ENCODE measurements at places on chromosomes 5 and 9.

GRCh38 chr5:151720215-151720614 is 33.5 kb upstream of the SPARC start:
- DNase-seq, result no peak

GRCh38 chr5:123719004-123719403 is 207.0 kb downstream of the CSNK1G3 start:
- DNase-seq, result no peak

DNA sequence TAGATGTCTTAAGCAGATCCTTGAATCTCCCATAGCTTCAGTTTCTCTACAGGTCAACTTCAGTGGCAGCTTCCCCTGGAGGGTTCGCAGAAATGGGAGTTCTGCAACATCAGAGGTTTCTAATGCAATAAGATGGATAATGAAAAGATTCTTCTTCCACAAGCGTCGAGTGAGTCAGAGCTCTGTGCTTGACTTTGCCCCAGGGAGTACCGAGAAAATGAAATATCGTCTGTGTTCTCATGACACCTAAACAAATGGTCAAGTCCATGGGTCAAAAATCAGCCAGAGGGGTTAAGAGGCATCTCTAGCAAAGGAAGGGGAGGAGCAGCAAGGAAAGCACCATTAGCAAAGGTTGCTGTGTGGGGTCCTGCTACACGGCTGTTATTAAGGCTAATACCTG is 3.2 kb upstream of the ADRA1B start:
- DNase-seq, result no peak

DNA sequence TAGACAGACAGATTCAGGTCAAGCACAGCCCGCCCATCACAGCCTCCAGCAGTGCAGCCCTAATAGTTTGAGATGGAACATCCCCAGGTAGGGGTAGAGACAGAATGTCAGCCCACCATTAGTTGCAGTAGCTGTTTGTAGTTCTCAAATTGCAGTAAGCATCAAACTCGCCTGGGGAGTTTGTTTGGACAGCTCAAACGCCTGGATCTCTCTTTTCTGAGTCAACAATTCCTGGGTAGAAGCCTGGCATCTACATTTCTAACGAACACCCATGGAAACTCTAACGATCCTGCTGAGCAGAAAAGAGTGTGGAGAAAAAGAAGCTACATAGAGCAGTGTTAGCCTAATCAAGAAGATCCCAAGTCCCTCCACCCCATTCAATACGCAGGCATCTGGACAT is 59.4 kb downstream of the ADAMTS16 start:
- no peak for DNase-seq

DNA sequence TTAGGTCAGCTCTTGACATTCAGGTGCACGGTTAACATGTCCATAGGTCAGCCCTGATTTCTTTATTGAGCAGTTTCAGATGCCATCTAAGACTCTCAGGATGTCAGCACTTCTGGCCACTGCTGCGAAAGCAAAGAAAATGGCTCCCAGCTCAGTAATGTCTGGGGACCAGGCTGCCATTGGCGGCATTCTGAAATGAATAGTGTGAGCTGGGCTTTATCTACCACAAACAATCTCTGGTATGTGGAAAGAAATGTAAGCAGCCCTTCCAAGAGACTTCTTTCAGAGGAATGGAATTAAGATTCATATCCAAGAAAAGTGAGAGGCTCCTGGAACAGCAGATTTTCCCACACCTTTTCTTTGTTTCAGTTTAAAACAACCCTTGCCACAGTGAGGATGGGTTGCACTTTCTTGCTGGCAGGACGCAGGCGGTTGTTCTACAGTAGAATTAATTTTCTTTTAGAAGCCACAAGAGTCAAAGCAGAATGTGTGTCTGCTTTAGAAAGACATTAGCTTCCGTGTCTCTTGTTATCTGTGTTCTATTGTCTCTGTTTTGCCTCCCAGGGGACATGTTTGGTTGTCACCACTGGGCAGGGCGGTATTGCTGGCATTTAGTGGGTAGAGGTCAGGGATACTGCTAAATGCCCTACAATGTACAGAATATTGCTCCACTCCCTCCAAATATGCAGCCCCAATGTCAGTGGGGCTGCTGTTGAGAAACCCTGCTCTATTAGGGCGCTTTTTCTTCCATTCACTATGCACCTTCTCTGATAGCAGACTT is 149.9 kb upstream of the ANKH start:
- peak; percentile 38 for DNase-seq

GRCh38 chr5:152994033-152994680 is 496.3 kb upstream of the GRIA1 start:
- no peak for DNase-seq

DNA sequence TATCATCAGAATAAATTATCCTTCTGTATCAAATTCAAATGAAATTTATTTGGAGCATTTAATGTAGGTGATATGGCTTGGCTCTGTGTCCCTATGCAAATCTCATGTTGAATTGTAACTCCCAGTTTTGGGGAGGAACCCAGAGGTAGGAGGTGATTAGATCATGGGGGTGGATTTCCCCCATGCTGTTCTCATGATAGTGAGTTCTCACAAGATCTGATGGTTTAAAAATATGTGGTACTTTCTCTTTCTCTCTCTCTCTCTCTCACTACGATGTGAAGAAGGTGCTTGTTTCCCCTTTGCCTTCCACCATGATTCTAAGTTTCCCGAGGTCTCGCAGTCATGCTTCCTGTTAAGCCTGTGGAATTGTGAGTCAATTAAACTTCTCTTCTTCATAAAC is 678.4 kb upstream of the RGMB start:
- no peak for DNase-seq

- DNase-seq, result no peak
These were observed 14.8 kb upstream of the SMARCA2 start for GRCh38 chr9:2000314-2000713.

- no peak for DNase-seq
These were observed 521.9 kb downstream of the BNC2 start for GRCh38 chr9:16348531-16348930.

DNA sequence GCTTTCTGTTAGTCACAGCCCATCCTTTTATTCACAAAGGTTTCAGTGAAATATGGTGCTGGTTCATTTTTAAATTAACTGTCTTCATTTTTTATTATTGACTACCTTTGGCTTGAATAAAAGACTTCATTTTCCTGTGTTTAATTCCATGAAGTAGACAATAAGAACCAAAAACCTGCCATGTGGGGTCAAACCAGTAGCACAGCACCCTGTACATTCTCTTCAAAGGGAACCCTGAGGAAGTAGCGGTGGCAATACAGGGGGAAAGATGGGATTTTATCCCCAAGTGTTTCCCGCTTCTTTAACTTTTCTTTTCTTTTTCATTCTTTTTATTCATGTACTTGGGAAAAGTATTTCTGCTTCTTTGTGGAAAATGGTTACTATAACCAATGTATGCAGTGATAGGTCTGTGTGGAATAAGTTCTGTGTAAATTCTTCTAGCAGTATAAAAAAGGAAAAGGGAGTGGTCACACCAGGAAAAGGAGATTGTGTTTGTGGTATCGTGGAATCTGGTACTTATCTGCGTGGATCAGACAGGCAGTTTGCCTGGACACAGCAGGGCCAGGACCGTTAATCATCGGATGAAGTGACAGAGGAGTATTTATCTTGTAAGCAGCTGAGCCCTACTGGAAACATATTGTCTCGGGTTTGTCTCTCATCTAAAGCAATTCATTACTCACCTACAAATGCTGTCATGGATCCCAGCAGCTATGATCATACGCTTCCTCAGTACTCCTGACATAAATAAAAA is 94.2 kb downstream of the PPIC start:
- no peak for DNase-seq

DNA sequence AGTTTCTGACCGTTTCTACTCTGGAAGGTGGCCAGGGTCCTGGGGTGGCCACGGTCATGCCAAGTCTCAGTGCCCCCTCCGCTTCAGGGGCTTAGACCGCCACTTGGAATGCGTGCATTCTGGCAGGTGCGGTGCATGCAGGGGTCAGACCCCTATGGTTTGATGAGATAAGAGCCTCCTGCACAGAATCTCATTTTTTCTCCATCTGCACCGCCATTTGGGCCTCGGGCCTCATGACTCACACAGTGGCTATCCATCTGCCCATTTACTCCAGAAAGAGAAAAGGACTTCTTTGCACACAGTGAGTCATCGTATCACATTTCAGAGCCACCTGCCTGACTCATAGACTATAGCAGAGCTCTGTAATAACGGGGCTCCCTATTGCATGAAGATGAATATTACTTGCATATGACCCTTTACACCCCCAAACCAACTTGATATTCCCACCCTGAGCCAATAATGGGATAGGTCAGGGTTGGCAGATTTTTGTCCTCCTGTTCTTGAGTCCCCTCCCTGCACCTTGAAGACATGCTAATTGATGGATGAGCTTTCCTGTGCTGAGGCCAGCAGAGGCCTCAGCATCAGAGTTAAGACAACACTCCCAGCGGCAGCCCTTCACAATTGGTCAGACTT is 157.4 kb downstream of the NR3C1 start:
- DNase-seq, result no peak

GRCh38 chr9:137247135-137247915 is 3.8 kb upstream of the STPG3 start:
- DNase-seq, result no peak

DNA sequence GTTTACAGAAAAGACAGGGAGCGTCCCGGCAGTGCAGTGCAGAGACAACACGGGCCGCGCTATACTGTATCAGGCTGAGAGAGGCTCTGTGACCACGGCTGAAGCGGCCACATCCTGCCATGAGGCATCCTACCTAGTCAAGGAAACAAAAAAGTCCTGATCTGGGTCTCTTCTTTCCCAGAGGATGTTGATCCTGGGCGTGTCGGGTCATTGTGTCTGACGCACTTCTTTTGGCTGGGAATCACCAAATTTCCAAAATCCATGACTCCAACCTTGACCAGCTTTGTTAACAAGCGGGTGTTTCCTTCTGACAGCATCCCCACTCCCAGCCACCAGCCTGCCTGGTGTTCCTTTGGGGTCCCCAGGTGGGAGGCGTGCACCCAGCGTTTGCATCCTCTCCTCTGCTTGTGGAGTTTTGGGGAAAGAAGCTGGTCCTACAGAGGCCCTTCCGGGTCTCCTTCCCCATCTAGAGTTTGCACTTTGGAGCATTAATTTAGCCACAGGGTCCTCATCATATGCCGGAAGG is 91.4 kb upstream of the RAI14 start:
- no peak for DNase-seq

DNA sequence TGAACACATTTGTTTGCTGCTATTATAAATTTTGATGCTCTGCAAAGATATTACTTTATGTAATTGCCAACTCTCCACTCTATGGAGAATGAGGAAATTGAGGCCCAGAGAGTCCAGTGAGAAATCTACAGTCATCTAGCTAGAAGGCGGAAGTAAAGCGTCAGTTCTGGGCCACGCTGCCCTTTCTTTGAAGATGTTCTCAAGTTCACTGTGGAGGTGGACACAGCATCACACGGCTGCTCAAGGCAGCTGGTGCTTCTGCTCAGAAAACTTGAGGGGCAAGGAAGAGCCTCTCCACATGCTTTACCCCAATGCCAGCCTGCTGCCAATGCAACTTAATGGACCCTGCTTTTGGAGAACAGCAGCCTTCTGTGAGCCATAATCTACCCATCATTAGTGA is 96.3 kb downstream of the TTLL11 start:
- no peak for DNase-seq

DNA sequence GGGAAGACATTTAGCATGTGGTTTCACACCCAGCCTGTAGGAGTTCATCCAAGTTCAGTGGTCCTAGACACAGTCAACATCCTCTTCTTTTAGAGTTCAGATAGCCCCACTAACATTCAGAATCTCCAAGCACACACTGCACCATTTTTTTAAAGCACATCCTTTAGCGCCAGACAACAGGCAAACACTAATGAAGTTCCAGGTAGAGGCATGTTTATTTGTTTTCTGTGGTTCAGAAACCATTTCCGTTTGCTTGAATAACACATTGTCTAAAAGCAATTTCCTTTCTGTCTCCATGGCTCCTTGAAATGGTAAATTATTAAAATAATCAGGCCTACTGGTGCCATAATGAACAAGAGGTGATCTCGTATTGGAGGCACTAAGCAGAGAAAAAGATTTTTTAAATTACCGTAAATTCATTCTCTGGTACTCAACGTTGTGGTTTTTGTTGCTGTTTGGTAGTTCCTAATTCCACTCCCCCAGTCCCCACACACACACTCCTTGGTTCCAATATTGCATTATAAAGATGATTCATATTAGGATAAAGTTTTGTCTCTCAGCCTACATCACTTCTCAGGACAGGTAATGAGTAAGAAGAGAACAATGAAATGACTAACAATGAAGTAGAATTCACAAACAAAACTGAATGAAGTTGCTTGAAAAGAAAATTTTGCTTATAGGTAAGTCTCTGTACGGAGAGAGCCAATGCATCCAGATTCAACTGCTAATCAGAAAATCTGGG is 153.1 kb downstream of the PCSK1 start:
- no peak for DNase-seq

GRCh38 chr5:113265190-113265589 is 169.6 kb downstream of the TSSK1B start:
- no peak for DNase-seq

- no peak for DNase-seq
These were observed 123.4 kb downstream of the MVB12B start for GRCh38 chr9:126449725-126450667.

DNA sequence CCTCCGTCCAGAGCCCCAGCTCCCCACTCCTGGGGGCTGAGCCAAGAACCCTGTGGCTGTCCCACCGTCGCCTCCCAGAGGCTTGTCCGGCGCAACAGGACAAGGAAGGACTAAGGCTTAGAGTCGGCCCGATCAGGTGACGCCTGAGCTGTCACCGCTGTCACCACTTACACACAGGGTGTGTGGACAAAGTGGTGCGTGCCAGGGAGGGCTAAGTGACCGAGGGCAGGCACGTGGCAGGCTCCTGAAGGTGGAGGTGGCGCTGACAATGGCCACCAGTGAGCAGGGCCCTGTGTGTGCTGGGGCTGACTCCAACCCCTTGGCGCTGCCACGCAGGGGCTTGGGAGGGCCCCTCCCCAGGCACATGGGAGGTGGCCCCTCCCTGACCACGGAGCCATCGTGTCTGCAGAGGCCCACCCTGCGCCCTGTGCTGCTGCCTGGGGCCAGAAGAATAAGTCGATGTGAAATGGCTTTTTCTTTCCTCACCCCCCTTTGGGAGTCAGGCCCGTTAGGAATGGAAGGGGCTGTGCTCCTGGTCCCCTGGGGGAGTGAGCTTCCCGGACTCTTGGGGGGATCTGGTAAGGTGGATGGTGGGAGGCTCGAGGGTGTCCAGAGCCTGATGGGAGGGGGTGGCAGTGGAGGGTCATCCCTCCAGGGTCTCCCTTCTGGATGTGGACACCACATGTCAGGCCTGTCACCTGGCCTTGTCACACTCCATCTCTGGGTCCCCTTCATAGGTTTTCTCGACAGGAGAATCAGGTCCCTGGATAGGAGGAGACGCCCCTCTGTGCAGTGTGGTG is 2.6 kb upstream of the GPSM1 start:
- DNase-seq, result peak; percentile 90

- DNase-seq, result peak; percentile 79
These were observed 52.8 kb upstream of the TUT7 start for GRCh38 chr9:86407022-86407421.

DNA sequence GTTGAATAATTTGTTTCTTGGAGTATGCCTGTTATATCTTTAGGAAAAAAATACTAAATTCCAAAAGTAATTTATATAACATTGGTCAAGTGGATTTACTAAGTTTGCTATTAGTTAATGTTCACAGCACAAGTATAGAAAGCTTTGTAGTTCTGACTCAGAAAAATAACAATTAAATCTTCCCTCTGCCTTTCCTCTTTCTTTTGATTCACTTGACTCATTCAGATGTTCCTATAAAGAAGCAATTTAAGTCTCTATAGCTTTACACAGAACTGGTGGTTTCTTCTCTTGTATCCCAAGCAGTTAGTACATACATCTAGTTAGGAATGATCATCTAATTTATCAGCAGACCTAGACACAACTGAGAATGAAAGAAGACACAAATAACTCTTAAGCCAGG is 4.5 kb upstream of the CDC42SE2 start:
- no peak for DNase-seq
